ENCODE measurements at places on chromosomes 13 and 19. TPM values are rescaled to one million over a fixed set of nuclear protein-coding genes. Genes with fewer than 3 reads are reported as not detected.

- H3K27ac ChIP-seq: peak overlapping the region; percentile 78
- peaks cover 13% of the 10 kb centered on the region for H3K4me1 ChIP-seq
- peak; percentile 58 for DNase-seq
- H3K4me3 ChIP-seq: no peak overlapping the region
Observed at GRCh38 chr19:5001615-5002014, 32.7 kb downstream of the KDM4B start.

DNA sequence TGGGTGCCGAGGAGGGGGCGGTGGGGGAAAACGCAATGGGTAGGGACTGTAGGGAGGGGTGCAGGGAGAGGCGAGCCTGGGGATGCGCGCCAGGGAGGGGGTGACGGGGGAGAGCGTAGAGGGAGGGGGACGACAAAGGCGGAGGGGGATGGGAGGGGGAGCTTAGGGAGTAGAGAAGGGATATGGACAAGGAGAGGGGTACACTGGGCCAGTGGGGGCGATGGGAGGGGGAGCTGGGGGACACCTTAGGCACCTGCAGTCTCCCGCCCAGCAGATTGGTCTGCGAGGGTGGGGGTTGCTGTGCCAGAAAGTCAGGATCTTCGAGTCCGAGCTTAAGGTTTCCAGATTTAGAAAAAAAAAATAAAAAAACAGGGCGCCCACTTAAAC lies 15.7 kb downstream of the CCDC124 start:
- peak overlapping the region; percentile 74 for H3K4me3 ChIP-seq
- H3K27ac ChIP-seq: no peak overlapping the region
- H3K4me1 ChIP-seq: peaks cover 12% of the 10 kb centered on the region

DNA sequence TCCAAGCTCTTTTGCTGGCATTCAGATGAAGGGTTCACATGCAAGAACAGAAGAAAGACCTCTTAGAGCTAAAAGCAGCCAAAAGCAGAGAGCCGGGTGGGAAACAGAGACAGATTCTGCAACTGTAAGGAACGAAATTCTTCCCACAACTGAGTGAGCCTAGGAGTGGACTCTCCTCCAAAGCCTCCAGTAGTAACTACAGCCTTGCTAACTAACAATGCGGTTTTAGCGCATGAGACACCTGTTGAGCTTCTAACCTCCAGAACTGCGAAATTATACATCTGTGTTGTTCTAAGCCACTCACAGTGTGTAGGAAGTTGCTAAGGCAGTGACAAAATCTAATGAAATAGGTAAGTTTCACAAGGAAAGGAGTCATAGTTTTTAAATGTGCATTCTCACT lies 98.1 kb upstream of the SLITRK1 start:
- H3K4me3 ChIP-seq: no peak overlapping the region
- H3K4me1 ChIP-seq: no peaks in the 10 kb centered on the region
- no peaks in the 10 kb centered on the region for H3K27me3 ChIP-seq
- no peak for DNase-seq
- H3K27ac ChIP-seq: no peak overlapping the region

GRCh38 chr19:15622991-15623390 lies 8.0 kb downstream of the CYP4F8 start:
- no peak for DNase-seq
- H3K27me3 ChIP-seq: no peaks in the 10 kb centered on the region
- no peak overlapping the region for H3K4me3 ChIP-seq
- no peak overlapping the region for H3K27ac ChIP-seq

GRCh38 chr19:50556282-50557008 lies 11.8 kb downstream of the LRRC4B start:
- H3K27ac ChIP-seq: no peak overlapping the region
- peak; percentile 98 for DNase-seq
- H3K4me1 ChIP-seq: peaks cover 3% of the 10 kb centered on the region
- H3K27me3 ChIP-seq: peaks cover 13% of the 10 kb centered on the region
- H3K4me3 ChIP-seq: peak overlapping the region; percentile 63

IGFL2 gene
- total RNA-seq: not detected

ZNF317 gene
- total RNA-seq: 20.9 TPM

DNA sequence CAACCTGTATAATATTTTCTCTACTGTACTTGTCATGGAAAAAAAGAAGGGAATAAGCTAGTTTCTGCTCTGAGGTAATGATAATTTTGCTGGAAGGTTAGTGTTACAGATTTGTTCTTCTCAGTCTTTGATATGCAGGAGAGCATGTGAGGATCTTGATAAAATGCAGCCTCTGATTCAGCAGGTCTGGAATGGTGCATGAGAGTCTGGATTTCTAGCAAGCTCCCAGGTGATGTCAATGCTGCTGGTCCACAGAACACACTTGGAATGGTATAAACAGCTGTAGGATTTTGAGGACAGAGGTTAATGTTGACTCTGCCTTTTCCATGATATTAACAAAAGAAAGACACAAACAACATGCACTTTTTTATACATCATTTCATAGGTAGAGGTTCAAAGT lies 173.6 kb downstream of the NDFIP2 start:
- no peak overlapping the region for H3K27ac ChIP-seq
- H3K4me3 ChIP-seq: no peak overlapping the region
- H3K27me3 ChIP-seq: peaks cover 4% of the 10 kb centered on the region
- H3K4me1 ChIP-seq: no peaks in the 10 kb centered on the region

GRCh38 chr13:24713022-24713421 lies 32.8 kb downstream of the ATP12A start:
- no peak overlapping the region for H3K27ac ChIP-seq
- no peak for DNase-seq
- H3K4me1 ChIP-seq: no peaks in the 10 kb centered on the region
- no peaks in the 10 kb centered on the region for H3K27me3 ChIP-seq

CEACAM3 gene
- not detected for total RNA-seq

- no peak overlapping the region for H3K4me3 ChIP-seq
- peak overlapping the region; percentile 18 for H3K27ac ChIP-seq
- DNase-seq: no peak
- H3K4me1 ChIP-seq: peaks cover 13% of the 10 kb centered on the region
- no peaks in the 10 kb centered on the region for H3K27me3 ChIP-seq
Observed at GRCh38 chr13:100434010-100434763, 154.4 kb downstream of the GGACT start.

- H3K27ac ChIP-seq: no peak overlapping the region
- no peak for DNase-seq
- H3K27me3 ChIP-seq: no peaks in the 10 kb centered on the region
- peaks cover 8% of the 10 kb centered on the region for H3K4me1 ChIP-seq
- peaks cover 71% of the 10 kb centered on the region for H3K36me3 ChIP-seq
Observed at GRCh38 chr19:11173516-11174155, 18.1 kb upstream of the SPC24 start.

DNA sequence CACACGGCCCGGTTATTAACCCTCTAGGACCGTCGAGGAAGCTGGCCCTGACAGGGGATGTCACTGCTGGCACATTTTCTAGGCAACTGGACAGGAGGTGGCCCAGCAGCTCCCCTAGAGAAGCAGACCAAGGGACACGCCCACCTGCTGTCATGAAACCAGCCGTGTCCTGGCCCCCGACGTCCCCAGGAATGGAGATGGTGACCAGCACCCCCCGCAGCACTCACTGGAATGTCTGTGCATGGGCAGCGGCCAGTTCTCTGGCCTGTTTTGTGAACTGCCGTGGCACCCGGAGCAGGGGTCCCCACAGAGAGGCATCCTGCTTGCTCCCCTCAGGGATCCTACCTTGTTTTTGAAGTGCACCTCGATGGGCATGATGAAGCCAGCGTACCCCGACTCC lies 17.9 kb downstream of the MLLT1 start:
- no peak overlapping the region for H3K27ac ChIP-seq
- peak; percentile 60 for DNase-seq
- H3K4me3 ChIP-seq: no peak overlapping the region

EEF1AKMT1 gene
- total RNA-seq: 8.3 TPM

GRCh38 chr19:56109226-56109625 lies 11.9 kb downstream of the ZNF787 start:
- no peak overlapping the region for H3K27ac ChIP-seq
- H3K27me3 ChIP-seq: no peaks in the 10 kb centered on the region
- no peak overlapping the region for H3K4me3 ChIP-seq
- DNase-seq: peak; percentile 78
- peaks cover 22% of the 10 kb centered on the region for H3K4me1 ChIP-seq
- no peaks in the 10 kb centered on the region for H3K36me3 ChIP-seq

HIPK4 gene
- total RNA-seq: 0.36 TPM

PEAK3 gene
- total RNA-seq: under 0.01 TPM

GRCh38 chr13:99159331-99160061 lies 41.2 kb upstream of the UBAC2 start:
- peaks cover 7% of the 10 kb centered on the region for H3K27me3 ChIP-seq
- no peaks in the 10 kb centered on the region for H3K4me1 ChIP-seq
- H3K4me3 ChIP-seq: no peak overlapping the region
- DNase-seq: no peak
- H3K36me3 ChIP-seq: no peaks in the 10 kb centered on the region
- no peak overlapping the region for H3K27ac ChIP-seq

FSD1 gene
- total RNA-seq: 1.1 TPM

ZNF418 gene
- total RNA-seq: 5.1 TPM

DNA sequence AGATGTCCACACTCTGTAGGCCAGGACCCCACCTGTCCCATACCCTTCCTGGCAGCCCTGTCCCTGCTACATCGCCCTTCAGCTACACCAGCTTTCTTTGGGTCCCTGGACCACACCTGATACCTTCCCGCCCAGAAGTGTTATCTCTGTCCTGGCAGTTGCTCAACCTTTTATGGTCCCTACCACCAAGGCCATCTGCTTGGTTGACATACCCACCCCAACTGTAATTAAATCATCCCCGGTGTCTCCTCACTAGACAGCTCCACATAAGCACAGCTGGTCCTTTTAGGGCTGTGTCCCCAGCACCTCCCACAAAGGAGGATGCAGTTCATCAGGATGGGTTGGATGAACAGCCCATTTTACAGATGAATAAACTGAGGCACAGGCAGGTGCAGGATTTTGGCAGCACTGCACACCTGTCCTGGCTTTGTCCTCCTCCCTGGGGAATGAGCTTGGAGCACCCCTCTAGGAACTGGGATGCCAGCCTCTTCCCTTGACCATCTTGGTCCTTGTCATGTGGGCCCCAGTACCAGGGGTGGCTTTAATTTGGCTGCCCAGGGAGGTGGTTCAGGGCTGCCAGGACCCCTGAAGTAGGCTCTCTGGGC lies 12.9 kb downstream of the NACC1 start:
- no peak overlapping the region for H3K4me3 ChIP-seq
- peak overlapping the region; percentile 77 for H3K27ac ChIP-seq
- peaks cover 42% of the 10 kb centered on the region for H3K4me1 ChIP-seq
- DNase-seq: no peak
- peaks cover 22% of the 10 kb centered on the region for H3K36me3 ChIP-seq

DNA sequence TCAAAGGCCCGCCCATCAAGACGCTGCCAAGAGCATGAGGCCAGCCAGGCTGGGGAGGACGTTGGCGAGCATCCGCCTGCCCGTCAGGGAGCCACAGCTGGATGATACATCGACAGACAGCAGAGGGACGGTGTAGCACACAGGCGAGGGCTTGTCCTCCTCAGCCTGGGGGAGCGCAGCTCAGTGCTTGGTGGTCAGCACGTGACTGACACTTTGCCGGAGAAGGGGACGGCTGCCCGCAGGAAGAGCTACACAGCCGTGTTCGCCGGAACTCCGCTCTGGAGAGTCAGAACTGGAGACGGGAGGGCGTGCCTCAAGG lies 34.1 kb downstream of the CSNK1G2 start:
- H3K27ac ChIP-seq: no peak overlapping the region
- no peaks in the 10 kb centered on the region for H3K4me1 ChIP-seq

SLC1A6 gene
- not detected for total RNA-seq

KLK15 gene
- not detected for total RNA-seq

DNA sequence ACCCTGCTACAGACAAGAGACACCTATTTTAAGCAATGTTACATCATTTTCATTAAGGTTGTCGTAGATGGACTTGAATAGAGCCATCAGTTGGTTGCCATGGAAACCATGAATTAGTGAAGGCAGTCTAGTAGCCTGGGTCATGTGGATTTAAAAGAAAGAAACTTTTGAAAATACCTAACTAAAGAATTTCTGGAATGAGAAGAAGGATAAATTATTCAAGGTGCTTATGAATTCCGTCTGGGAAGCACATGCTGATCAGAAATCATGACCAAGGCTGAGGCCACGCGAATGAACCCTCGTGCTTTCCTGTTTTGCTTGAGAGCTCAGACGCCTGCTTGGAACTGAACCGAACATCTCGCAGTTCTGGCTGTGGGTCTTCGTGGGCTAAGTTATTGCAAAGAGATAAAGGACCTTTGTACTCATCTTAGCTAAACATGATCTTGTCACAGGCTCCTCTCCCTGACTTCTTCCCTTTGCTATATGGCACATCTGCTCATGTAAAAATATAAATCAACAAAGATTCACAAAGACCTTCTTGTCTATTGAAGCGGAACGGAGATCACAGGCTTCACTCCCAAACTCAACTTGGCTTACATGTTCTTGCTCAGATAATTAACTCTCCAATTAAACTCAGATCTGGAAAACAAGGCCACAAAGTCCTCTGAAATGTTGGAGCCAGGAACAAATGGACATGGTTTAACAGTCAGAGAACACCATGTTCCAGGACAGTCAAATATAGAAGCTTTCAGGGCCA lies 140.2 kb downstream of the NUFIP1 start:
- H3K27ac ChIP-seq: no peak overlapping the region
- H3K27me3 ChIP-seq: no peaks in the 10 kb centered on the region
- H3K4me3 ChIP-seq: no peak overlapping the region
- no peaks in the 10 kb centered on the region for H3K4me1 ChIP-seq

CADM4 gene
- total RNA-seq: 1.2 TPM

VMAC gene
- total RNA-seq: 12.7 TPM

DNA sequence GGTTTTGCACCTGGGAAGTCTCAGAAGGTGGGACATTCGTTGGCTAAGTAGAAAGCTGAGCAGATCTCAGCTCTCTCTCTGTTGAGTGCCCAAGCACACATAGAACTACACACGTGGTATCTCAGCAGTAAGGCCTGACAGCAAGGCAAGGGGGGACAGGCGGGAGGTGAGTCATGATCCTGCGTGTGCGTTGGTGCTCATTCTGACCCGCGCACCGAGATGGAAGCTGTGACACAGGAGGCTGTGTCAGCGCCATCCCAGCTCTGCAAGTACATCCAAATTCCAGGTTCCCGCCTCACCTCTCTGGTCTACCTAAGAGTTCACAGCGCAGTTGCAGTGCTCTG lies 135.7 kb downstream of the USP12 start:
- peak; percentile 63 for DNase-seq
- peaks cover 32% of the 10 kb centered on the region for H3K4me1 ChIP-seq
- H3K4me3 ChIP-seq: no peak overlapping the region
- no peak overlapping the region for H3K27ac ChIP-seq
- no peaks in the 10 kb centered on the region for H3K36me3 ChIP-seq
- H3K27me3 ChIP-seq: no peaks in the 10 kb centered on the region

EDNRB gene
- total RNA-seq: 0.29 TPM

Data from osteoblast (primary cell).